ENCODE measurements at places on chromosomes 16 and 17.

DNA sequence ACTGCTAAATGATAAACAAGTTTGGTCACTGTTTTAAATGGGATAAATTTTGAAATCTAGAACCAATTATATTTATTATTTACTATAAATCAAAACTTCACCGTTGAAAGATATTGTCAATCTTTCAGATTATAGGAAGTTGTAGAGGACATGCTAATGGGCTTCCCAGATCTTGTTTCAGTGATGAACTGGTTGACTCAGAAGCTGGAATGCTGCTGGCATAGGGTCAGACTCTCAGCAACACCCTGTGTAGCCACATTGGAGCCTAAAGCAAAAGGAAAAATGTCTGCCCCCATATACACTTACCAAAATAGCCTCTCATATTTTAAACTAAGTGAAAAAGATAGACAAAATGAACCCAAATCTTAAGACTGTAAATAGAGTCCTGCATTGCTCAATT is 916.9 kb upstream of the SOX9 start:
- DNase-seq: no peak

DNA sequence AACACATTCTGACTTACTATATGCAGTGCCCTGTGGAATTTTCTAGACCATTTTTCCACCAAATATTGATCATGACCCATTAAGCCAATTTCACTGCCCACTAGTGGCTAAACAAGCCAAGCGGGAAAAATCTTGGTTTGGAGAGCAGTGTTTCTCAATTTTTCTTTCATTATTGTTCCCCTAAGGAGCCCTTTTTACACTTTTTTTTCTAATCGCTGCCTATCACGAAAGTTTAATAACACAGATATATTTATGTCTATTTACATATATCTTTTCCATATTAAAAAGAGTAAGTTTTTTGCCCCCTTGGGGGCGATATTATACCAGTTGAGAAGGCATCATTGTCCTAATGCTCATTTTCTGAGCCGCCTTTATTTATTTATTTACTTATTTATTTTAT is 10.8 kb upstream of the TLCD3B start:
- DNase-seq: no peak

- DNase-seq: no peak
Observed at GRCh38 chr16:55642611-55643010, 13.2 kb upstream of the SLC6A2 start.

DNA sequence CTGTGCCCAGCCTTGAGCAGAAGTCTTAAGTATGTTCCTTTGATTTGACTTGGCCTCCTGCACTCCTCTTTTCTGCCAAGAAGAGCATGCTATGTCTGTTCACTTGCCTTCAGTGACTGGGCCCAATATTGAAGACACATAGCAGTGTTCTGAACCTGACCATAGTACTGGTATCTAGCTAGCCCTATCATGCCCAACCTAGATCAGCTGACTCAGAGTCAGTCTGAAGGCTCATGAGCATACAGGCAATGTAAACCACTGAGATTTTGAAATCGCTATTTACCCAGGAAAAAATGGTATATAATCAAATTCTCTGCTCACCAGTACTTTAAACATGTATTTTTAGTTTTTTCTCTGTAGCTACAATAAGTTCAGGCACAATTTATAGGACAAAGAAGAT is 129.4 kb downstream of the TANC2 start:
- DNase-seq: no peak

- DNase-seq: no peak
Observed at GRCh38 chr17:56773124-56773523, 60.6 kb downstream of the C17orf67 start.

DNA sequence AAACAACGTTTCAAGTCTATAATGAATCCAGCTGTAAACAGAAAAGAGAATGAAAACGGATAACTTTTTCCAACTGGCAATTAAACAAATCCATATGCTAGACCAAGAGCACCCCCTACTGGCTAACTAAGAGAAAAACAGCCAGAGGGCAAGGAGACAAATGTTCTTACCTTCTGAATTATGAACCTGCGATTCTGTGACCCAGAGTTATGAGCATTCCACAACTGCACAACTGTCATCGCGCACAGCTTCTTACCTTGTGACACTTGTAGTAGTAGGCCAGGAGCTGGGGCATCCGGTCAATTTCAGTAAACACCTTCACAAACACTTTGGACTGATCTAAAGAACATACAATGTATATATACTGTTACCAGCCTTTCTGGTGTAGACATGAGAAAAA is 18.6 kb downstream of the COG7 start:
- no peak for DNase-seq

GRCh38 chr16:11143372-11144035 is 112.5 kb downstream of the SOCS1 start:
- no peak for DNase-seq

DNA sequence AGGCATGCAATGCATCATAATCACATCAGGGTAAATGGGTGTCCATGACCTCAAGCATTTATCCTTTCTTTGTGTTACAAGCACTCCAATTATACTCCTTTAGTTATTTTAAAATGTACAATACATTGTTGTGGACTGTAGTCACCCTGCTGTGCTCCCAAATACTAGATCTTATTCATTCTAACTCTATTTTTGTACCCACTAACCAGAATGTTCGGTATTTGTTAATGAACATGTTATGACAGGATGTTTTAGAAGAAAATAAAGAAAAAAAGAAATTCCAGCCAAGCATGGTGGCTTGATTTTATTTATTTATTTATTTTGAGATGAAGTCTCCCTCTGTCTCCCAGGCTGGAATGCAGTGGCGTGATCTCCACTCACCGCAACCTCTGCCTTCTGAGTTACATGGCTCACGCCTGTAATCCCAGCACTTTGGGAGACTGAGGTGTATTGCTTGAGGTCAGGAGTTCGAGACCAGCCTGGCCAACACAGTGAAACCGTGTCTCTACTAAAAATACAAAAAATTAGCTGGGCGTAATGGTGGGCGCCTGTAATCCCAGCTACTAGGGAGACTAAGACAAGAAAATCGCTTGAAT is 1.8 kb upstream of the NDE1 start:
- no peak for DNase-seq

DNA sequence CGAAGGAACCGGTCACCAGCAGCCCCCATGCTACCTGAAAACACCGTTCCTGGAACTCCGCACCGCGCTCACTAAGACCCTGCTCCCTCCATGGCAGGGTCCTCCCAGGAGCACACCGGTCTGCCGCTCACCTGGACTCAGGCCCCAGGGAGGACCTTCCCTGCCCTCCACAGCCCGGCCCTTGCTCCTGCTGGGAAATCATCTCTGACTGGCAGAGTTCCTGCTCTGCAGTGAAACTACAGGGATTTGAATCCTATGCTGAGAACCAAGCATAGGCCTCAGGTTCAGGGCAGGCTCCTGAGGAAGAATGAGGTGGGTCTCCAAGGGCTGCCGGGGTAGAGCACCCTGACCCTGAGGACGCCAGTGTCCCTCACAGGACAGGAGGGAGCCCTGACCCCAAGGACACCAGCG is 88.5 kb downstream of the KCNJ12 start:
- DNase-seq: no peak

DNA sequence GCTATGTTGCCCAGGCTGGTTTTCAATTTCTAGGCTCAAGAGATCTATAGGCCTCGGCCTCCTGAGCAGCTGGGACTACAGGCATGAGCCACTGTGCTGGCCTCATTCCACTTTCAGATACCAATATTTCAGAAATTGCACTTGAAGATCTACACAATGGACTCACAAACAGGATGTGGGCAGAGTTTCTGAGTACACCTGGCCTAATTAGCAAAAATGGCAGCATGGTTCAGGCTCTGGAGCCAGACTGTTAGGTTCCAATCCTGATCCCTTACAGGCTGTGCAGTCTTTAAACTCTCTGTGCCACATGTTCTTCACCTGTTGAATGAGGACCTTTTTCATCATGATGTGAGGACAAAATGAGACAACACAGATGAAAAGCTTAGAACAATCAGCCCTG is 32.2 kb downstream of the RNF157 start:
- no peak for DNase-seq

DNA sequence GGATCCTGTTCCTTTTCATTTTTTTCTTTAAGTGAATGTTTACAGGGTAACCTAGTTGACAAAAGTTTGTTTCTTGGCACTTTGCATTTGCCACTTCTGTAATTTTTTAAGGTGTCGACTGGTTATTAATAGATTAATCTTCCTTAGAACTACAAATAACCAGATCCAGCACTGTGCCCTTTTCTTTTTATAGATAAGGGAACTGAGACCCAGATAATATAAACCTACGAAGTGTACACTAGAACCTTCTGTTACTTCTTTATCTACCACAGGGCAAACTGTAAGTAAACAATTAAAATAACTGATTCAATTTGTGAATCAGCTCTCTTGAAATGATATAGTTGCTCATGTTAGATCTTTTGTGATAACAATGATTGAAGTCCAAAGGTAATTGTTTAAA is 55.4 kb downstream of the NLK start:
- DNase-seq: no peak

DNA sequence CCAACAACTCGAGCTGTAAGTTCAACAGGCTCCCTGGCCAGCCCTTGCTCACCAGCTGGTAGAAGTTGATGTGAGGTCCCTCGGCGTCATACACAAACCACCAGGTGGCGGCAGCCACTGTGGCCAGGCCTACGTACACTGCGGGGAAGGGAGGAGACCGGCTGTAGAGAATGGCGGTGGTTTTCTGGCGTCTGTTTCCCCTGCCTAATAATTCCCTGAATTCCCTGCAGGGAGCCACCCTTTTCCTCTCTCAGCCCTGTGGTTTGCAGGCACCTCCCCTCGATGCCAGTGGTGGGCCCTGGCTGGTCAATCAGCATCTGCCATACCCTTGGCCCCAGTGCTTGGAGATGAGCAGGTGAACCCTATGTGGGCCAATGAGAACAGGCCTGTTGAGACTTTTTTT is 18.9 kb upstream of the P2RX1 start:
- DNase-seq: no peak

- no peak for DNase-seq
Observed at GRCh38 chr17:78953356-78954350, 26.1 kb downstream of the LGALS3BP start.

GRCh38 chr16:647173-647902 is 1.8 kb upstream of the WDR90 start:
- DNase-seq: no peak

- DNase-seq: no peak
Observed at GRCh38 chr16:83937922-83938885, 14.8 kb upstream of the OSGIN1 start.

DNA sequence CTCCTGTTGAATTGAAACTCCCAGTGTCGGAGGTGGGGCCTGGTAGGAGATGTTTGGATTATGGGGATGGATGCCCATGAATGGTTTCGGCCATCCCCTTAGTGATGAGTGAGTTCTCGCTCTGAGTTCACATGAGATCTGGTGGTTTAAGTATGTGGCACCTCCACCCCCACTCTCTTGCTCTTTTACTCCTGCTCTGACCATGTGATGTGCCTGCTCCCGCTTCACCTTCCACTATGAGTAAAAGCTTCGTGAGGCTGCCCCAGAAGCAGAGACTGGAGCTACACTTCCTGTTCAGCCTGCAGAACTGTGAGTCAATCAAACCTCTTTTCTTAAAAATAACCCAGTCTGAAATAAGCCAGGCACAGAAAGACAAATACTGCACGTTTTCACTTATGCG is 512.4 kb downstream of the HS3ST4 start:
- no peak for DNase-seq

GRCh38 chr17:51371732-51372151 is 111.4 kb downstream of the UTP18 start:
- no peak for DNase-seq

DNA sequence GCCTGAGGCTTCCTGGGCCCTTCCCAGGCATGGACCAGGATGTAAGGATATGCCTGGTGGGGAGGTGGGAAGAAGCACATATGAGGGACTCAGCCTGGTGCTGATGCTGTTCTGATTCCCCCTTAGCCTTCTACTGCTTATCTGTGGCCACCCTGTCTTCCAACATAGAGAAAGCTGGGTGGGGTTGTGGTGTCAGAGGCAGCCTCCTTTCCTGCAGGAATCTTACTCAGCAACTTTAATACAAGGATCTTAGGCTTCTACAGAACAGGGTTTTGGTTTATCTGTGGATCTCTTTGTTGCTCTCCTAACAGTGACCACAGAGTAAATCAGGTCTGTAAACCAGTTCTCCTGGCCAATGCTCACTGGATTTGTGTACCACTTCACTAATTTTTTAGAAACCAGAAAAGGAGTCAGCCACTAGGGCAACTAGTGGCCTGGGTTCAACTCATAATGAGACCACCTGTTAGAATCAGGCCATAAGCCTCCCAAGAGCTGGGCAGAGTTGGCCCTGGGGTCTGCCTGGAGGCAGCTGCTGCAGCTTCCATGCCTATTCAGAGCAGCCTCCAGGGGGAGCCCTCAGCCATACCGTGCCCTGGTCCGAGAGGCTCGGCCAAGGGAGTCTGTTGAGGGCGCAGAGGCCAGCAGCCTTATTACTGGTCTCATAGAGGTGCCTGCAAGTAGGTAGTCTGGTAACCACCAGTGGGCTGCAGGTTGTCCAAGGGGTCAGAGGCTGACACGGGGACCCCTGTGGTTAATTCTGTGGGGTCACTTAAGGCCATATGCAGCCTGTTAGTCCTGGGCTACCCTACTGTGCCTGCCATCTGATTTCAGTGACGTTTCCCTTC is 7.1 kb downstream of the HAS3 start:
- DNase-seq: no peak

DNA sequence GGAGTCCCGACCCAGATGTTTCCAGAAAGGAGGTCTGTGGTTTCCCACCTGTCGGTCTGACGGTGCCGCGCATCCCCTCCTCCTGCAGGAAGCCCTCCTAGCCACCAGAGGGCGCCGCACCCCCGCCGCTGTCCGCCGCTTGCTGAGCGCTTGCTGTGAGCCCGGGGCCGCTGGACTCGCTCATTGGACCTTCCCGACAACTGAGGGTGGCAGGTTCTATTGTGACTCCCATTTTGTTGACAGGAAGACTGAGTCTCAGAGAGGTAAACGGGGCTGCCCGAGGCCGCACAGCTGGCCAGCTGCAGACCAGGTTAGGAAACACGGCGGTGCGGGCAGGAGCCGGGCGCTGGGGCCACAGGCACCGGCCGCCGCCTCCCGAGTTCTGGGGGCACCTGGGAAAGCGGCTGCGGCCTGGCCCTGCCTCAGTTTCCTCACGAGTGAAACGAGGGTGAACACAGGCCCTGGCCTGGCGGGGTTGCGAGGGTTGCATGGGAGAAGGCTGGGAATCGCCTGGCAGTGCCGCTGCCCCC is 191.1 kb upstream of the CIBAR2 start:
- no peak for DNase-seq

DNA sequence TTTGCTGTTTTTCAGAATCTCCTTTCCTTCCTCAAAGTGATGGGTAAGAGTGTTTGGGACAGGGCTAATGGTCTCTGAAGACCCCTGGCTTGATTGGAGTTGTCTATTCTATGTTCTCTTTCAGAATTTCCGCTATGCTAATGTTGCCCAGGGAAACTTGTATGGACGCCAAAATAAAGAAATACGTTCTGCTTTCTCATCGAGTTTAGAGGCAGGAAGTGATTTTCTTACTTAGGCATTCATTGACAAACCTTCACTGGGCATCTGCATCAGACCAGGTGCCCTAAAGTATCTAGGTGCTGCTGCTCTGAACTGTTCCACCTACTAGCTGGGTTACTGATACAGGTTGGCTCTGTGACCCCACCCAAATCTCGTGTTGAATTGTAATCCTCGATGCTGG is 787.9 kb upstream of the EEF2KMT start:
- DNase-seq: no peak
